Suppressor macrophage (primary cell): ENCODE measurements at places on chromosomes 6 and 20.

DNA sequence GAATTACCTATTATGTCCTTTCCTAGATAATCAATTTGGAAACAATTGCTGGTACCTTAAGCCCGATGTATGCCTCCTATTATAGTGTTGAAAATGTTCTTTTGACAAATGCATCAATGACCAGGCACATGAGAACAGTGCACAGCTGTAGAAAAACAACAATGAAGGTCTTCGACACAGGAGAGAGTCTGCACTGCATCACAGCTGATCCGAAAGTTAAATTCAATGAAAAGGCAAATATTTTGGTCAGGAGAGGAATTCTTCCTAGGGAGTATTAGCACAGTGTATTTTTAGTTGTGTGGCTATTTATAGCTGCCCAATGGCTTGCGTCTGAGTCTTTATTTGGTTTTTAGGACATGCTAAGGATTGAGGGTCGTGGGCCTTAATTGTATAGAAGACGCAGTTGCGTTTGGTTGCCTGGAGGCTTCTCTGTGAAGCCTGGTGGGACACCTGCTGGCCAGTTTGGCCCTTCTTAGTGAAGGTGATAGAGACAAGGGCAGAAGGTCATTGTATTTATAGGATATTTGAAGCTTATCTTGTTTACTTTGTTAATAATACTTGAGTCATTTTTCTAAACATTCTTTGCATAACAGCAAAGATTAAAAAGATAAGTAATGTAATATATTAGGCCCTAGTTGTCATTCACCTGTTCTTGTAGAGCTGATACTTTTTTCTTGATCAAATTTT lies 72.3 kb downstream of the CDYL start:
- no peak for DNase-seq

GRCh38 chr20:2874456-2874855 lies 1.2 kb downstream of the PTPRA start:
- DNase-seq = peak; percentile 14

- no peak for DNase-seq
Observed at GRCh38 chr6:12010635-12011275, 1.4 kb upstream of the HIVEP1 start.

- no peak for DNase-seq
Observed at GRCh38 chr6:155372256-155372655, 58.0 kb upstream of the TFB1M start.

- peak; percentile 17 for DNase-seq
Observed at GRCh38 chr6:41284726-41285125, 1.8 kb downstream of the TREM1 start.

DNA sequence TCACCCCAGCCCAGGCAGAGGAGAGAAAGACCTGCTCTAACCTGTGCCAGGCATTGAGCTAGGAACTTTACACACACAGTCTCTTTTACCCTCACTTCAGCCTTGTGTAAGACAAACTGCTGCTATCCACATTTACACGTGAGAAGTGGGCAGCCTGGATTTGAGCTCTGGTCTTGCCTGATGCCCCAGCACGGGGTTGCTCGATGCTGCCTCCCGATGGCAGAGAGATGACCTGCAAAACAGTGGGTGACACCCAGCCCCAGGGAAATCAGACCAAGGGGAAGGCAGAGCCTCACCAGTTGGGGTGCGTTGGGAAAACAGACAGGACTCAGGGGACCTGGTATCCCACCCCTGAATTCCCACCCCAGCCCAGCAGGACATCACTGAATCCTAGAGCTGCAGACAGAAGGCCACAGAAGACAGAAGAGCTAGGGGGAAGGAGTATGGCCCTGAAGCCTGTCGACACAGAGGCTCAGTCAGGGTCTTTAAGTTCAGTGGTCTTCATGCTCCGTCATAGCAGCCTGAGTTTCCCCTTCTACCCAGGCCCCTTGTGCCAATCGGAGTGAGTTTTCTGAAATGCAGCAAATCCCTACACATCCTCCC lies 990 bp downstream of the BPI start:
- DNase-seq = peak; percentile 86

DNA sequence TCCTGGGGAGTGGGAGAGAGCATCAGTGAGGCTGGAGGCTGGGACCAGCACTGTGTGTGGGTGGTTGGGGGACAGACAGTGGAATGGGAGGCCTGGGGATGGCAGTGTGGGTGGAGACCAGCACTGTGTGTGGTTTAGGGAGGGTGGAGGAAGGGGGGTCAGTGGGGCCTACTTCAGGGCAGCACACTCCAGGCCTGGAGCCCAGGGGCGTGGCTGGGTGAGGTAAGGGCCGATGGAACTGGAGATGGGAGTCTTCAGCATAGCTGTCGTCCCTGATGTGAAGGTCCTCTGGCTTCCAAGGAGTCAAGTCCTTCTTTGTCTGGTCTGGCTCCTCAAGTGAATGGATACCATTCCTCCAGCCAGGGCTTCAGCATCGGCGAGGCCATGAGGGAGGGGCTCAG lies 18.6 kb downstream of the KCNK17 start:
- DNase-seq = no peak
